ENCODE measurements at places on chromosomes 16 and 17. TPM values are rescaled to one million over a fixed set of nuclear protein-coding genes. Genes with fewer than 3 reads are reported as not detected.

- H3K27ac ChIP-seq = no peak overlapping the region
- no peak for DNase-seq
- H3K36me3 ChIP-seq = peaks cover 2% of the 10 kb centered on the region
- peaks cover 59% of the 10 kb centered on the region for H3K27me3 ChIP-seq
Observed at GRCh38 chr16:50548909-50549560, 839 bp downstream of the NKD1 start.

TTLL6 gene
- total RNA-seq = not detected

STAT3 gene
- total RNA-seq = 121 TPM

KLHDC4 gene
- 102 TPM for total RNA-seq

GRCh38 chr16:55018881-55019280 lies 88.2 kb downstream of the IRX5 start:
- no peak overlapping the region for H3K4me3 ChIP-seq
- no peaks in the 10 kb centered on the region for H3K36me3 ChIP-seq
- H3K4me1 ChIP-seq = no peaks in the 10 kb centered on the region
- peaks cover 1% of the 10 kb centered on the region for H3K27me3 ChIP-seq
- no peak for DNase-seq
- no peak overlapping the region for H3K27ac ChIP-seq

DNA sequence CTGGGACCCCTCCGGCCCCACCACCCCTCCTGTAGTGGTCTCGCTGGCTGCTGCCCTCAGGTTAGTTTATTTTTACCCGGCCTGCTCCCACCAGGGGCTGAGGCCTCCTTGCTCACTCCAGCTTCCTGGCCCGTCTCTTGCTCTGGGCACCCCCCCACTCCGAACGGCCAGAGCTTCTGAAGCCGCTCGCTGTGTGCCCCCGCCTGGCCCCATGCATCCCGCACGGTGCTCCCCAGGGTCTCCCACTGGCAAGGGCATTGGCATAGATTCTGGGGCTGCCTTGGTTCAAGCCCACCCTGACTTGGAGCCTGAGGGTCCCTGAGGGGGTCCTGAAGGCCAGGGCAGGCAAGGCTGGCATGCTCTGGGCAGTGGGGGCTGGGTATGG lies 186.4 kb downstream of the SEC14L1 start:
- DNase-seq = no peak
- peaks cover 73% of the 10 kb centered on the region for H3K4me1 ChIP-seq

NDUFAB1 gene
- total RNA-seq = 82.6 TPM

NOD2 gene
- total RNA-seq = 3.8 TPM

PRSS21 gene
- 0.27 TPM for total RNA-seq

KRTAP3-1 gene
- total RNA-seq = not detected

DNA sequence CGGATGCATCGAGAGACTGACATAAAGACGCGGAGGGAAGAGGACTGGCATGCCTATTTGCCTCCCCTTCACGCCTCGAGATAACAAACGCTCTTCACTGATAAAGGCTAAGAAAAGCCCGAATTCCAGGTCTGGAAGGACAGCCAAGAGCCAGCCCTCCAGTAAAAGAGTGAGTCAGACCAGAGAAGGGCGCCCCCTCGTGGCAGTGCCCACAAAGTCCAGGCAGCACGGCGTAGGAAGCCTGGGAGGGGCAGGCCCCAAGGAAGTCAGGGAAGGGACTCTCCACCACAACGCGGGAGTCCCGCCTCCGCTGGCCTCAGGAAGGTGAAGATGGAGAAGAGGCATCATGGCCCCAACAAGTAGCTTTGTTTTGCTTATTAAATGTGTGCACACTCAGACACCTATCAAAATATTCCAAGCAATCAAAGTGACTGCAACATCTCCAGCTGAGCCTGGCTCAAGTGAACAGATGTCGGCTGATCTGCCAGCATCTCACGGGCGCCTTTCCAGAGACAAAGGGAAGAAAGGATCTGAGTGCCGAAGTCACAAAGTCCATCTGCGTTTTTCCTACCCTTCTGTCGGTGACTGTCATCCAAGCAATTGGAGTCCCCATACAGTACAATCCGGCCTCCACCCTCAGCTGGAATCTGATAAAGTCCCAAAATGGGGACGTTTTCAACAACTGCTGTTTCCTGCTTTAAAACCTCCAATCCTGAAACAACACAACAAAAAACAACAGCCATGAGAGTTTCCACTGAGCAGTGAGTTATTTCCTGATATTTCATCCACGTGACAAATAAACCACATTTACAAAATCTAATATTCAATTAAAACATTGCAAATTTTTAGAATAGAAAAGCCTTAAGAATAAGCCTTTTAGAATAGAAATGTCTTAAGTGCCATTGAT lies 20.4 kb upstream of the SLC38A8 start:
- no peak overlapping the region for H3K27ac ChIP-seq
- H3K4me3 ChIP-seq = no peak overlapping the region
- H3K4me1 ChIP-seq = peaks cover 6% of the 10 kb centered on the region
- DNase-seq = peak; percentile 65

DNA sequence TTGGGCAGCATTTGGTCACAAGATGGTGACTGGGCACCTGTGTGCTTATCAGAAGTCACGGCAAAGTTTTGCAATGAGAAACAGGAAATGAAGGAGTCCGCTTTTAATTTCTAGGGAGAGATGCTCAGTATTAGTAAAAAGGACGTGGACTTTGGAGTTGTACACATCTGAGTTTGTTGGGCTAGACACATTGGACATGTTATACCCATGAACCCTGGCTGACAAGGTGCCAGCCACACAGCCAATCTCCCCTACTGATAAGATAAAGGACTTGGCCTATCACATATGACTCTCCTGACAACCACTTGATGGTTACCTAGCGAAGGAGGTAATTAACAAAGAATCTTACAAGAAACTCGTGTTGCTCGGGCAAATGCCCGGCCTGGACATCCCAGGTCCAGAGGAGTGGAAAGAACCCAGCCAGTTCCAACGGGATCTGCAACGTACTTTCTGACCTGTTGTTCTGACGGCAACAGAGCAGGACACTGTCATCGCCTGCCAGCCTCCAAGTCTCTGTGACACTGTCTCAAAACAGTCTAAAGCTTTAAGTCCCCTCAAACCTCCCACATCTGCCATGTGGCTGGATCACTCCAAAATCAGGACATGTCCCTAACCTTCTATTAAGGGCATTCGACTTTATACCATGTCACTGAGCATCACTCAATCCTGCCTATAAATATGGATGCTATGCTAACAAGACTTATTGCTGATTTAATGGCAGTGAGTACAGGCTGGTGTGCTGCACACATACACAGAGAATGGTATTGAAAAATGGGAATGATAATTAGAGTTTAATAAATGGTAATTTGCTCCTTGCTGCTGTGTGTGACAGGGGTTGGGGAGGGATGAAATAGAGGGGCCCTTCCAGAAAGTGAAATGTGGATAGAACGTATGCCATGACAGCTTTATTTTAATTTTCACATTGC lies 47.6 kb upstream of the LYRM9 start:
- H3K27ac ChIP-seq = no peak overlapping the region
- no peak for DNase-seq
- no peaks in the 10 kb centered on the region for H3K4me1 ChIP-seq
- H3K27me3 ChIP-seq = peaks cover 2% of the 10 kb centered on the region
- no peaks in the 10 kb centered on the region for H3K36me3 ChIP-seq

ANKRD40CL gene
- total RNA-seq = not detected

DNA sequence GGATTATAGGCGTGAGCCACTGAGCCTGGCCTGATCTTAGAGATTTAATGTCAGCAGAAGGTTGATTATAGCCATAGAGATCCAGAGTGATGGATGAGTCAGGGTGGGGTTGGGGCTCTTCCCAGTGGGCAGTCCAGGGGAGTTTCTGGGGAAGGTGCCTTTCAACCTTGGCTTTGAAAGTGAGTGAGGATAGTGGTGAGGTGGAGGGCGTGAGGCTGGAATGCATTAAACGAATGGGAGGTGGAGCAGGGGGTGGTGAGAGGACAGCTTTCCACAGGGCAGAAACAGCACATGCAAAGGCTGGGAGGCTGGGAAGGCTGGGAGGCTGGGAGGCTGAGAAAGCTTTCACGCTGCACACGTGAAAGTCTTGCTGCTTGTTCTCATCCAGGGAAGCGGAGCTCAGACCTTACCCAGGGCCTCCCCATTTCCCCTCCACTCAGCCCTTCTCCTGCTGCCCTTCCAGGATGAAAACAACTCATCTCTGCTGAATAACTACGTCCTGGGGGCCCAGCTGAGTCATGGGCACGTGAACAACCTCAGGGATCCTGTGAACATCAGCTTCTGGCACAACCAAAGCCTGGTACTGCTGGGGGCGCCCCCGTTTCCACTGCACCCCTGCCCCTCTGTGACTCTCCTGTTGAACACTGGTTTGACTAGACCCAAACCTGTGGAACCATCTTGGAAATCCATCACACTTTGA lies 22.3 kb downstream of the ADGRG5 start:
- no peak overlapping the region for H3K27ac ChIP-seq
- H3K4me1 ChIP-seq = no peaks in the 10 kb centered on the region
- peaks cover 27% of the 10 kb centered on the region for H3K36me3 ChIP-seq
- no peak overlapping the region for H3K4me3 ChIP-seq

- no peak for DNase-seq
- peaks cover 14% of the 10 kb centered on the region for H3K36me3 ChIP-seq
- no peaks in the 10 kb centered on the region for H3K27me3 ChIP-seq
- peaks cover 27% of the 10 kb centered on the region for H3K4me1 ChIP-seq
- no peak overlapping the region for H3K4me3 ChIP-seq
- H3K27ac ChIP-seq = no peak overlapping the region
Observed at GRCh38 chr17:29930409-29931010, 482 bp upstream of the SSH2 start.

DNA sequence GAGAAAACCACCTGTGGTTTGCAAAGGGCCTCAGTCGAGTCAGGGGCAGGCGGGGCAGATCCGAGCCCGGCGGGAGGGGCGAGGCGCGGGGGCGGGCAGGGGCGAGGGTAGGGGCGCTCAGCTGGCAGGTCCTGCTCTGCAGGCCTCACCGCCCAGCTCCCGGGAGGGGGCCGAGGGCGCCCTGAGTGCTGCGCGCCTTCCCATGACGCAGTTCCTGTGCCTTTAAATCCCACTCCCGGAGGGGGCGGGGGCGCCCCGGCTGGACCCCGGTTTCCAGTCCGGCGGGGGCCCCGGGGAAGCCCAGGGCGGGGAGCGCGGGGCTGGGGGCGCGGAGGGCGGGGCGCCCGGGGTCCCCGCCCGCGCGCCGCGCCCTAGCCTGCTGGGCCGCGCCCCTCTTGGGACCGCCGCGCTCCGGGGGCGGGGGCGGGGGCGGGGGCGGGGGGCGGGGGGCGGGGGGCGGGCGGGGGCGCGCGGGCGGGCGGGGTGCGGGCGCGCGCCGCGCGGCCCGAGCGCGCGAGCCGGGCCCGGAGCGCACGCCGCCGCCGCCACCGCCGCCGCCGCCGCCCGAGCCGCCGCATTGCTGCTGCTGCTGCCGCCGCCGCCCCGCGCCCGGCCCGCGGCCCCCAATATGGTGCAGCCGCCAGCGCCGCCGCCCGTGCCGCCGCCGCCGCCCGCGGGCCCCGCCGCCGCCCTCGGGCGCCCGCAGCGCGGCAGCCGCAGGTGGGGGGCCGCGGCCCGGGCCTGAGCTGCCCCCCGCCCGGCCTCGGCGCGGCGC lies at the start of gene JPH3:
Gene JPH3 (plus strand): TSS at position 508 of the 775 bp plus-strand sequence. CDS start 639 bp downstream, outside the sequence.
- peak within 1 kb of the TSS; percentile 68 for H3K27ac ChIP-seq
- H3K4me1 ChIP-seq = peaks cover 8% of the 10 kb centered on the region
- H3K4me3 ChIP-seq = peak within 1 kb of the TSS; percentile 11

DNA sequence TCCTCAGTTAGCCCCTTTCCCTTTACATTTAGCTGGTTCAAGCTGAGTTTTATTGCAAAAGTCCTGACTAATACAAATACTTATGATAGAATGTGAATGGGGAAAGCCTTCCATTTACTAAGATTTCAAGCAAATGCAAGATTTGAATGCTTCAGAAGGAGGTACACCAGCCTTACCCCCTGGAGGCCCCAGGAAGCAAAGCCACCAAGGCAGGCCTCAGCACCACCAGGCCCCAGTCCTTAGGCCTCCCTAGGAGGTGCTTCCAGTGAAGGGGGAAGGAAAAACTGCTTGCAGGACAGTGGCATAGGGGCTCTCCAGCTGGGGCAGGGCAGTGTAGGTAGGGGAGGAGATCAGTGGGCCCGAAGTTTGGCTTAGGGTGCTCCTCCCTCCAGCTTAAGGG lies 7.3 kb upstream of the PRPSAP2 start:
- no peak overlapping the region for H3K4me3 ChIP-seq
- peak overlapping the region; percentile 55 for H3K27ac ChIP-seq
- H3K4me1 ChIP-seq = peaks cover 9% of the 10 kb centered on the region
- DNase-seq = no peak
- H3K36me3 ChIP-seq = no peaks in the 10 kb centered on the region
- no peaks in the 10 kb centered on the region for H3K27me3 ChIP-seq

DNA sequence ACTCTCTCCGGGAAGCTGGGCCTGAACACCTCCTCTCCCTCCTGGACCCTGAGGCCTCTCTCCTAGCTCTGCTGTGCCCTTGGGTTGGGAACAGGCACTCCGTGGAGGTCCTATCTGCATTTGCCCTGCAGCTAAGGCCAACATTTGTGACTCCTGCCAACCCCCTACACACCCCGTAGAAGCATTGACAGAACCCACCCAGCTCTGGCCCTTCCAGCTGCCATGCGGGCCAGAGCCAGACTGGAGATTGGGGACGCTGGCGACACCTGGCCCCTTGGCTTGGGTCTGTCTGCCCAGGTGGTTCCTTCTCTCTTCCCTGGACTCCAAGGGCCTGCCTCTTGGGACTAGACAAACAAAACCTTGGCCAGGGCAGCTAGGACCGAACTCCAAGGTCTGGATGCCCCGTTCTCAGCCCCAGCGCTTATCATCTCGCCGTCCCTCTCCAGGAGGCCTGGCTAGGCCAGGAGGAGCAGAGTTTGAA lies 644 bp upstream of the RHBDF2 start:
- no peak for DNase-seq
- H3K27me3 ChIP-seq = no peaks in the 10 kb centered on the region
- peaks cover 5% of the 10 kb centered on the region for H3K36me3 ChIP-seq
- peak overlapping the region; percentile 85 for H3K4me3 ChIP-seq

PRKCA gene
- total RNA-seq = 72.8 TPM

DNA sequence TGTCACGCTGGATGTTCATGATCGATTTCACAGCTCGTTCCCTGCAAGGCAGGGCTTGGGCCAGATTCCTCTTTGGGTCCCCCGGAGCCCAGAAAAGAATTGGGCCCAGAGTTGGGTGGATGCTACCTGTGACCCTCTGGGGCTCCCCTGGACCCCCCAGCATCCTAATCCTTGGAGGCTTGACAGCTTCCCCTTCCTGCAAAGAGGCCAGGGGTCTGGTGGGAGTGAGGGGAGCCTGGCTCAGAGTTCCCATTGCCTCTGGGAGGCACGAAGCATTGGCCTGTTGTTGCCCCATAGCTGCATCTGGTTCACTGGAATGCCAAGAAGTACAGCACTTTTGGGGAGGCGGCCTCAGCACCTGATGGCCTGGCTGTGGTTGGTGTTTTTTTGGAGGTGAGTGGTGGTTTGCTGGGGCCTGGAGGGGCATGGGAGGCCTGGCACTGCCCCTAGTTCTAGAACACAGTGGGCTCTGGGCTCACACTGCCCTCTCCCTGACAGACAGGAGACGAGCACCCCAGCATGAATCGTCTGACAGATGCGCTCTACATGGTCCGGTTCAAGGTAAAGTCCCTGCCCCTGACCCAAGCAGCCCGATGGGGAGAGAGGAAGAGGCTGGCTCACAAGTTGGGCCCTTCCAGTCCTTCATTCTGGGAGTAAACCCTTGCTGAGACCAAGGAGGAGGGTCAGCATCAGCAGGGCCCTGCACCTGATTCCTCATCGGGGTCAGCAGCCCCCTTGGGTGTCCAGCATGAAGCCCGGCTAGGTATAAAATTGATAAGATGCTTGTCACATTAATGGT lies 7.2 kb downstream of the CA7 start:
- H3K4me3 ChIP-seq = no peak overlapping the region
- peaks cover 15% of the 10 kb centered on the region for H3K4me1 ChIP-seq
- no peaks in the 10 kb centered on the region for H3K36me3 ChIP-seq
- H3K27me3 ChIP-seq = peaks cover 7% of the 10 kb centered on the region

MYH11 gene
- total RNA-seq = 0.04 TPM

KRTAP9-4 gene
- not detected for total RNA-seq

Measured in activated CD4-positive, alpha-beta T cell treated with anti-CD3 and anti-CD28 coated beads, Interleukin-2, amount 10 ng/mL, durations not matched to agents 7 days and 5 days (primary cell).